ENCODE measurements at places on chromosomes 4 and X. TPM values are rescaled to one million over a fixed set of nuclear protein-coding genes. Genes with fewer than 3 reads are reported as not detected.

The CXXC4 gene
- polyA plus RNA-seq: 4.3 TPM

DNA sequence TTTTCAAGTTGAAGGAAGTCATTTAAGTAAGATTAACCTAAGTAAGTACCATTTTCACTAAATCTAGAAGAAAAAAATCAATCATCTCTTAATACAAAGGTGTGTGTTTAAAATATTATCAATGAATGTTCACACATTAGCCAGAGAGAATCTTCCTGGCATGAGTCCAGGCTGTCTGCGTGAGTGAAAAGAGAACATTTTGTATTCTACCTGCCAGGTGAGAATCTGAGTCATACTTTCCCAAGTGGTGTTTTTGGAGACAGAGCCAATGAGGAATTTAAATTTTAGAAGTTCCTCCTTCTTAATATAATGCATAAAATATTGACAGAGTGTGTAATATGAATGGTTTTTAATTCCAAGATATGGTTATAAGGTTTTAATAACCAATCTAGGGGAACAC lies 371.8 kb upstream of the NR3C2 start:
- no peak for DNase-seq

GRCh38 chr4:43456383-43456782 lies 563.9 kb downstream of the GRXCR1 start:
- DNase-seq: no peak

- DNase-seq: peak; percentile 37
These were observed 73.4 kb upstream of the EDNRA start for GRCh38 chr4:147407261-147408045.

GRCh38 chr4:58541926-58542325 lies 1431.7 kb upstream of the IGFBP7 start:
- no peak for DNase-seq

The MTMR8 gene
- polyA plus RNA-seq: 5.6 TPM

DNA sequence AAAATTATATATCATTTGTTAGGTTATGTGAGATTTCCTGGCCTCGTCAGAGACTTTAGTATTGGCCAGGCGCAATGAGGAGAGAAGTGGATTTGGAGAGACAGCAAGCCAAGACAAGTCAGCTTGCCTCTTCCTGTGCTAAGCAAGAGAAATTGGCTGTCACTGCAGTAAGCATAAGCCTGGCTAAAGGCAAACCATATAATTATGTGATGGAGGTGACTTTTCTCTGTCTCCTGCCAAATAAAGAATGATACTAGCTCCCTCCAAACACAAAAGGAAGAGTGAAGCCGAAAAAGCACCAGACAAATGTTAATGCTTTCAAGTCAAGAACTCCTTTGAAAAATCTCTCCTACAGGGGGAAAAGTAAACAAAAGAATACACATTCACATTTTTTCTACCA lies 2246.0 kb downstream of the ARAP2 start:
- peak; percentile 19 for DNase-seq

The HSD17B13 gene
- polyA plus RNA-seq: 0.15 TPM

- peak; percentile 68 for DNase-seq
These were observed 612 bp downstream of the CPLX1 start for GRCh38 chr4:825063-825970.

The CFAP97 gene
- polyA plus RNA-seq: 73.3 TPM

- DNase-seq: no peak
These were observed 205.9 kb downstream of the SOWAHB start for GRCh38 chr4:76691807-76692582.

GRCh38 chrX:110131031-110131430 lies 128.1 kb downstream of the TMEM164 start:
- DNase-seq: no peak

- no peak for DNase-seq
These were observed 221.2 kb upstream of the STK26 start for GRCh38 chrX:131801911-131802310.

GRCh38 chrX:2299871-2300270 lies 200.9 kb downstream of the DHRSX start:
- DNase-seq: no peak

- no peak for DNase-seq
These were observed 71.8 kb downstream of the ASMT start for GRCh38 chrX:1686642-1687041.

DNA sequence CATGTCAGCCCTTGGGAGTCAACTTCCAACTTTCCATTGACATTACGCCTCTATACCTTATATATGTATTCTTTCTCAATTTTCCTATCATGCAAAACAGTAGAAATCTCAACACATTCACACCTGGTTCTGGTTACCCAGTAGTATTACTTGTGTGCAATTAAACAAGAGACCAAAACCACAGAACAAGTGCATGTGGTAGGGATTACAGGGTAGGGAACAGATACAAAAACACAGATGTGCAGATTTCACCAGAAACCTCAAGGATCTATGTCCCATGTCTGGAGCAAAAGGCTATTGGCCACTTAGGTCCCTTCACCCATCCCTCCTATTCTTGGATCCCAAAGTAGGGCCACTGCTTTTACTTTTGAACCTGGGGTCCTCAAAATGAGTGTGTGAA lies 143.6 kb upstream of the ZCCHC13 start:
- no peak for DNase-seq

The VEGFD gene
- 0.13 TPM for polyA plus RNA-seq

The GYG2 gene
- polyA plus RNA-seq: 17.6 TPM

The HDX gene
- 16.3 TPM for polyA plus RNA-seq

DNA sequence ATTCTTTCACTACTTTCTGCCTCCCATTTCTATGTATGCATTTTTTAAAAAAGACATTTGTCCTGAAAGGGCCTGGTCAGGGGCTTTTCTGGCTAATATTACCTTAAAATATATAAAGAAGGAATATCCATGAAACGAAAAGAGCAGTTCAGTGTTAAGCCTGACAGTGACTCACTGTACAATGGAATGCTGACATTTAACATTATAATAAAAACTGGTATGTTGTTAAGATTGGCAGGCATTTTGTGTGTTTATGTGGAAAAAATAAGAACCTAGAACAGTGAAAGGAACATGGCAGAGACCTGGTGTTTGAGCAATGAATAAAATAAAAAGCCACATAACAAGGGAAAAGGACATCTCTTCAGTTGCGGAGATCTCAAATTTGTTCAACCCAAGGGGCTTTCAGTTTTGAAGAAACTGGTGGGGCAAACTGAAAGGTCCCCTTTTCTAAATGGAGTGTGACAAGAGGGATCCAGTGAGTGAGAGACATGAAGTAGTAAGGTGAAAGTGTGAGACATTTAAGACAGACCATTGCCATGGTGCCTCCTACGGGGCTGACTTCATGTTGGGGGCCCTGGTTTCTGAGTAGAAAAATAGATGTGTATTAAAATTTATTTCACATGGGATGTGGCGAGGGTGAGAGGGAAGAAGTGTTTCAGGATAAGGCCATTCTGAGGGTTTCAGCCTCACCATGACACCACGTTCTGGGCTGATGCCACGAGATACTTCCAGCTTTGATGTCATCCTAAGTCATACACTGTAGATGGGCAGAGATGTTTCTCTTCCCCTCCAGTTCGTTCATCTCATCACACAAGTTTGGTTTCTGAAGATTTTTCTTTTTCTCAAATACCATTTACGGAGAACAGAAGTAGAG lies 324.9 kb downstream of the PPP3CA start:
- no peak for DNase-seq

GRCh38 chr4:69744157-69744478 lies 16.3 kb downstream of the SULT1B1 start:
- no peak for DNase-seq

DNA sequence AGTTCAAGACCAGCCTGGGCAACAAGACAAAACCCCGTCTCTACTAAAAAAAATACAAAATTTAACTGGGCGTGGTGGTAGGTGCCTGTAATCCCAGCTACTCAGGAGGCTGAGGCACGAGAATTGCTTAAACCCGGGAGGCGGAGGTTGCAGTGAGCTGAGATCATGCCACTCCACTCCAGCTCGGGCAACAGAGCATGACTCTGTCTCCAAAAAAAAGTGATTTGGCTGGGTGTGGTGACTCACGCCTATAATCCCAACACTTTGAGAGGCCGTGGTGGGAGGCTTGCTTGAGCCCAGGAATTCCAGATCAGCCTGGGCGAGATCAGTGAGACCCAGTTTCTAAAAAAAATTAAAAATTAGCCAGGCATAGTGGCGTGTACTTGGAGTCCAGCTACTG lies 4.1 kb downstream of the OPHN1 start:
- DNase-seq: no peak

DNA sequence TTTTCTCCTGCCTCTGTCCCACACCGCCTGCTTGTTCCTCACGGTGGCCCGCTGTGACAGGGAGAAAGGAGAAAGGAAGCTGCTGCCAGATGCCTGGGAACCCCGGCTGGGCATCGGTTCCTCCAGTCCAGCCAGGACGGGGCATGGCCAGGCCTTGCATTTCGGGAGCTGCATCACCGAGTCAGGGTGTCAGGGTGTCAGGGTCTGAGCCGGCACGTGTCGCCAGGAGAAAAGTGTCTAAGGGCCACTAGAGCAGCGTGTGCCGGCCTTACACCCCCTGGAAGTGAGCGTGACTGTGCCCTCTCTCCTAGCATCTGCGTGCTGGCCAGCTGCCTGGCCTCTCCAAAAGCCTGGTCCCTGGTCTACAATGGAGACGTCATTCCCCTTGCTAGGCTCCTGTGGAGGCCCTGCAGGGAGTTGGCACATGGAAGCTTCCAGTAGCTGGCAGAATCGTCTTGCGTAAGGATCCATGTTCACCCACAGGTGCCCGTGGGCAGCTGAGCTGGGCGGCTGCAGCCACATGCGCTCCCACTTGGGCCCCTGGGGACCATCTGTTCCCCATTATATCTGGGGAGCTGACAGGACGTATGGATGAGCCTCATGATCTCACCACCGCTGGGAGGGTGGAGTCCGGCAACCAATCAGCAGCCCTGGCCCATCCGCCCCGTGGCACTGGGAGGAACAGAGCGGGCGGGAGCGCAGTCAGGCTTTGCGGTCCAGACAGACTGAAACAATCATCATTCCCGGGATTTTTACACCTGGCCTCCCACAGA lies 39.9 kb upstream of the HMX1 start:
- no peak for DNase-seq

The SLC9A7 gene
- 2.5 TPM for polyA plus RNA-seq

The COL4A6 gene
- 4.1 TPM for polyA plus RNA-seq

The MAGEC1 gene
- polyA plus RNA-seq: not detected
